ENCODE measurements at places on chromosomes 3 and 15. TPM values are rescaled to one million over a fixed set of nuclear protein-coding genes. Genes with fewer than 3 reads are reported as not detected.

Gene MESP2
- not detected for total RNA-seq

Gene CD200R1
- total RNA-seq, result 2.6 TPM

Gene SERPINI2
- not detected for total RNA-seq

Gene SHC4
- 13.8 TPM for total RNA-seq

Gene MYO5C
- total RNA-seq, result 18.4 TPM

GRCh38 chr3:42702066-42702951 lies at the start of gene HHATL:
HHATL (minus strand) TSS chr3:42702798; CDS start chr3:42700826, 1,972 bp downstream.
- peaks cover 17% of the 10 kb centered on the region for H3K4me1 ChIP-seq
- H3K36me3 ChIP-seq, result no peaks in the 10 kb centered on the region
- H3K27me3 ChIP-seq, result no peaks in the 10 kb centered on the region
- no peak within 1 kb of the TSS for H3K4me3 ChIP-seq
- no peak within 1 kb of the TSS for H3K27ac ChIP-seq
- DNase-seq, result no peak

DNA sequence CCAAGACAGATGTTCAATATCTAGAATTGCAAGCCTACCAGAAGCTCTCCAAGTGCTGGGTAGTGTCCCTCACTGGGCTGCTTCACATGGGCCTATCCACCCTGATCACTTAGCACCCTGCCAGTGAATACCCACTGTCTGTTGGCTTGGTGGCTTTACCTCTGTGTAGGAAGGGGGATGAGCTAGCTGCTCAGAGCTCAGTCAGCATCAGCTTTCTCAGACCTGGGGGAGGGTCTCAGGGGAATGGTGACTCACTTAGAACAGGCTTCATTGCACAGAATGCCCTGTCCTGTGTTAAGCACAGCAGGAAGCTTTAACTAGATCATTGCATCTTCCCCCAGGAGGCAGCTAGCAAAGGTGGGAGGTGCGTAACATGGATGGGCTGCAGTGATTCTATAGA lies 209.8 kb downstream of the PDCD6IP start:
- H3K4me3 ChIP-seq, result no peak overlapping the region
- no peaks in the 10 kb centered on the region for H3K27me3 ChIP-seq
- H3K27ac ChIP-seq, result no peak overlapping the region
- no peaks in the 10 kb centered on the region for H3K36me3 ChIP-seq
- peaks cover 12% of the 10 kb centered on the region for H3K4me1 ChIP-seq

DNA sequence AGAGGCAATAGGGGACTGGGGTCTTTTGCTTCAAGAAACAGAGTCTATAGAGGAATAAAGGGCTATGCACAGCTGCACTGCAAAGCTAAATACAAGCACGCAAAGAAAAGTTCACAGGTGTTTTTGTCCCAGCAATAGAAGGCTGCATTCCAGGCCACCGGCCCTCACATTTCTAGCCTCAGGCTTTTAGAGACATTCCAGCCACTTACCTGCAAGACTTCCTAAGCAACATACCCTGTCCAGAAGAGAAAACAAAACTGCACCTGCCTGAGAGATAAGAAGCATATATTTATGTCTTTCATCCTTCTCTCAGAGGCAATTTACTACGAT lies 220.5 kb downstream of the OPA1 start:
- no peaks in the 10 kb centered on the region for H3K27me3 ChIP-seq
- DNase-seq, result no peak
- no peaks in the 10 kb centered on the region for H3K36me3 ChIP-seq
- H3K27ac ChIP-seq, result no peak overlapping the region
- H3K4me3 ChIP-seq, result no peak overlapping the region
- H3K4me1 ChIP-seq, result no peaks in the 10 kb centered on the region

DNA sequence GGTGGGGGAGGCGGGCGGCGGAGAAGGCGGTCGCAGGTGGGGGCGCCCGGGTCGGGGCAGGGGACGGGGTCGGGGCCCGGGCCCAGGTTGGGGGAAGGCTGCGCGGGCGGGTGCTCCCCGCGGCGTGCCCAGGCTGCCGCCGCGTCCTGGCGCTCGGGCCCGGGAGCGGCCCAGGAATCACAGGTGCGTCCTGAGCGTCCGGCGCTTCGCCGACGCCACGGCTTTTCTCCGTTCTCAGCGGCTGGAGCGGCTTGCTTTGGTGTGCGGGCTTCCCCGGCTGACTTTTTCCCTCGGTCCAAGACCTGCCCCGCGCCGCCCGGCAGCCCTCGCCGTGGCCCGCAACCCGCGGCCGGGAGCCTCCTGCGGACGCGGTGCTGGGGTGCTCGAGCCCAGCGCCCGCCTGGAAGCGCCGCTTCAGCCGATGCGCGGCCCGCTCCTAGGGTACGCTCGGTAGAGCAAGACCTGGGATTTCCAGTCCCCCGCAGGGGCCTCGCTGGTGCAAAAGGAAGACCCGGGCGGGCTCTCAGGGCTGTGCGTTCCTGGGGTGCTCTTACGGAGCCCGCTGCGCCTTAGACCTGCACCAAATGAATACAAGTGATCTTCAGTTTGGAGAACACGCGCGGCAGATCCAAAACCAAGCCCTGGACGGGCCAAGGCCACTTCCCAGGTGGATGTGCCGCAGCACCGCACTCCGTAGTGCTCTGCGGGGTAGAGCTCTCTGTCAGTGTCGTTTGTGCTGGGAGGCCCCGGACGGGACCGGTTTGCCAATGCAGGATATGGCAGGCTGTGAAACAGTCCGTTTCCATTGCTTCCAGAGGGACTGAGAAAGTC lies 639 bp downstream of the NIPA1 start:
- no peak for DNase-seq
- no peaks in the 10 kb centered on the region for H3K36me3 ChIP-seq
- H3K4me3 ChIP-seq, result peak overlapping the region; percentile 76
- peaks cover 7% of the 10 kb centered on the region for H3K4me1 ChIP-seq
- H3K27me3 ChIP-seq, result no peaks in the 10 kb centered on the region

DNA sequence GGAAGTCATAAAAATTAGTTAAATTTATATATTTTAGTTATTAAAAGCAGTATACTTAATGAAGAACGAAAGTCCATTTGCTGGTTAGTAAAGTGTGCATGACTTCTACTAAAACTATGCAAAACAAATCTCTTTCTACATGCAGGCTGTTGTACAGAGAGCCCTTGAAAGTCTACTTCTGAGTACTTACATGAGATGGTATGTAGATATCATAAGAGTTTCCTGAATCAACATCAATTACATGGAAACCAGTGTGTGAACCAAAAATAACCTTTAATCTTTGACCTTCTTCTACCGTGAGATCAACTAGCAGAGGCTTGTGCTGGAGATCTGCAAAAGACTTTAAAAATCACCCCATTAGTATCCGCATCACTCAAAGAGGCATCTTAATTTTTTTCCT lies 42.1 kb upstream of the SLC2A2 start:
- no peak overlapping the region for H3K27ac ChIP-seq
- H3K4me1 ChIP-seq, result no peaks in the 10 kb centered on the region
- no peak overlapping the region for H3K4me3 ChIP-seq
- H3K36me3 ChIP-seq, result no peaks in the 10 kb centered on the region

- H3K4me1 ChIP-seq, result peaks cover 10% of the 10 kb centered on the region
- DNase-seq, result no peak
- H3K36me3 ChIP-seq, result no peaks in the 10 kb centered on the region
- H3K27ac ChIP-seq, result peak overlapping the region; percentile 68
Measured at GRCh38 chr15:60591496-60592370, 112.8 kb upstream of the ICE2 start.

DNA sequence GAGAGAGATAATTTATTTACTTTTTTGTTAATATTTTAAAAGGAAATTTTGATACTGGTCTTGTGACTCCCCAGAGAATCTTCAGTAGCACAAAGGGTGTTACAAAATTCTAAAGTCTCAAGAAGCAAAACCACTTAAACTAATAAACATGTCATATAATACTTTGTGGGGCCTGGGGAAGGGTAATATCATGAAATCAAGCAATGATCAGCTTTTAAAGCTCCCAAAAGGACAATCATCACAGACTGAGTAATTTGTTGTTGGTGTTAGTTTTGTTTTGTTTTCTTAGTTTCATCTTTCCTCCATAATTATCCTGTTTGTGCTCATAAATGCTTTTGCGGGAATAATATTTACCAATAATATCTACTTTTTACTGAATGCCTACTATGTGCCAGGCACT lies 55.0 kb downstream of the TMEM212 start:
- no peak for DNase-seq
- no peaks in the 10 kb centered on the region for H3K4me1 ChIP-seq
- no peak overlapping the region for H3K27ac ChIP-seq
- H3K27me3 ChIP-seq, result no peaks in the 10 kb centered on the region
- no peaks in the 10 kb centered on the region for H3K36me3 ChIP-seq

GRCh38 chr15:42037656-42038055 lies 16.8 kb upstream of the PLA2G4E start:
- H3K36me3 ChIP-seq, result no peaks in the 10 kb centered on the region
- no peak overlapping the region for H3K4me3 ChIP-seq
- H3K4me1 ChIP-seq, result no peaks in the 10 kb centered on the region
- H3K27me3 ChIP-seq, result no peaks in the 10 kb centered on the region
- H3K27ac ChIP-seq, result no peak overlapping the region
- DNase-seq, result no peak

DNA sequence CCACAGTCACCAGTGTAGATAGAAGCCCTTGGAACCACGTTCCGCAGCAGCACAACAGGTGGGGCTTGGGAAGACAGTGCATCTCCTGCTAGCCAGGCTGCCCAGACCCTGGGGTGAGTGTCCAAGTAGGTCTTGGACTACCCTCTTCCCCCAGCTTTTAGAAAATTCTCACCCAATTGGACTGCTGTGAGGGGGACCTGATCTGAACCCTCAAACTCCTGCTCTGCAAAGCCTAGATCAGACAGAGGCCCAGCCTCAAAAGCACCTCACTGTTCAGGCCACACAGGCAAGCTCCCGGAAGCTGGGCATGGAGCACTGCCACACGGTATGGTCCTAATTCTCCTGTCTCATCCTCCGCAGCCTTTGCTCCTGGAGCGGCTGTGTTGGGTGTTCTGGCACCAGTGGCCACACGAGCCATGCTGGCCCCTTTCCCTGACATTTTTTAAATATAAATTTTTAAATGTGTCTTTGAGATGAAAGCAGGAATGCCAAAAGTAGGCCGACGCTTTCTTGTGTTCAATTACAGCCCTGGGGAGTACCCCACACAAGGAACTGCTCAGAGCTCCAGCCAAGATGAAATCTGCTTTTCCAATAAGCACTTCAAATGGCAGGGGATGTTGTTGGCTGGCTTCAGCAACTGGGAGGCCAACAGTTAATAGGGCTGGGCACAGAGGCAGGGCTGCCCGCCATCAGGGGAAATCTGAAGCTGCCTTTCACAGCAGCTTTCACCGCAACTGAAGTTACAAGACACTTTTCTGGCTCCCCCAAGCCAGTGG lies 40.9 kb downstream of the CPN2 start:
- no peak for DNase-seq
- H3K27ac ChIP-seq, result no peak overlapping the region
- H3K4me3 ChIP-seq, result no peak overlapping the region
- H3K4me1 ChIP-seq, result no peaks in the 10 kb centered on the region
- H3K27me3 ChIP-seq, result no peaks in the 10 kb centered on the region

DNA sequence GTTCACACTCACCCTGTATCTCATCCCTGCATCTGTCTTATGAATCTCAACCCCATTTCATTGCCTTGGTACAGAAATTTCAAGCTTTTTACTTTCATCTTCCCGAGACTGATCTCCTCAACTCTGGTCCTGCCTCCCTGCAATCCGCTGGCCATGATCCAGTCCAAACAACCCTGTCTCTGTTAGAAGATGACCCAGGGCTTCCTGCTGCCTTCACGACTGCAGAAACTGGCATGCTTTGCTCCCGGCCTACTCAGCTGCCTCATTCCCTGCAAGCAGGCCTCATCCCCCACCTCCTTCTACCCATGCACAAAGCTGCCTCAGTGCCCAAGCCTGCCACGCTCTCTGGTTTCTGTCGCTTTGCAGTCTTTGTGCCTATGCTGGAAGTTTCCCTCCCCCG lies 12.4 kb downstream of the HES1 start:
- no peak for DNase-seq
- H3K27ac ChIP-seq, result no peak overlapping the region
- no peaks in the 10 kb centered on the region for H3K27me3 ChIP-seq

DNA sequence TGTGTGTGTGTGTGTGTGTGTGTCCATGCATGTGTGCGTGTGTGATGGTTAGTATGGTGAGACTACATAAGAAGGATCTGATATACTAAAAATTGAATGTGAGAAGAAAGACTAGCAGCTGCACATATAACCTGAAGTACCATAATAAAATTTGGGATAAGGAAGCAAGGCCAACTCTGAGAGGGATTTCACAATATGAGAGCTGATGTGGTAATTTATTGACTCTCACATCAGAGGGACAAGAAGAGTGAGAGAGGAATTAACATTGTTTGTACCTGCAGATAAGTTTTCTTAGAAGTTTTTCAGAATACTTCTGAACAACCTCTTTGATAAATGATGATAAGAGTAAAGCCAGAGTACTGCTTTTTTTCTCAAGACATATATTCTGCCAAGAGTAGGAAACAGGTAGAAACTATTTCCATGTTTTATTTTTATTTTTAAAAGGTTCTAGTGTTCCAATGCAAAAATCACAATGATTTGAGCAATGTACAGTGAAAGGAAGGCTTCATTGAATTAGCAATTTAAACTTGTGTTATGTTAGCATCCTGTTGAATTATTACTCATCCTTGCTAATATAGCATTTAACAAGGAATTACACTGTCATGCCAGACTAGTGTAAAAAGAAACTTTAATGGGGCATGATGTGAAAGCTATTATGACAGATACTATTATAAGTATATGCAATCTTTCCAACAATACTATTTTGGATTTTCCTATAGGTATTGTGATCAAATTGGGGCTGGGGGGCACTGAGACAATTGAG lies 415.5 kb upstream of the ARPP21 start:
- no peak overlapping the region for H3K4me3 ChIP-seq
- H3K4me1 ChIP-seq, result no peaks in the 10 kb centered on the region
- H3K27me3 ChIP-seq, result no peaks in the 10 kb centered on the region
- H3K36me3 ChIP-seq, result no peaks in the 10 kb centered on the region
- no peak for DNase-seq

DNA sequence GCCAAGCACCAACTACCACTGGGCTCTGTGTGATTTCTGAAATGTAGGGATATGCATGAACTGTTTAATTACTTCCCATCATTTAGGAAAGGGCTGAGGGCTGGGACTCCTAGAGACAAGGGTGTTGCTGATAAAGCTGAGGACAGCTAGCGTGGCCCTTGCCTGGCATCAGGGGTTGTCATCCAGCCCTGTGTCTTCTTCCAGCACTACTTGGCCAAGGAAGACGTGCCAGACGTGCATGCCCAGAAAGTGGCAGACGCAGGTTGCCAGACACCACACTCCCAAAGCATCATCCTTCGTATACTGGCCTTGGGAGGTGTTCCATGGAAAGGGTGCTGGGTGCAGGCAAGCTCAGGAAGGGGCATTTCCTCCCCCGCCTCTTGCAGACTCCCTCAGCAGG lies 64.8 kb downstream of the LRIG1 start:
- H3K36me3 ChIP-seq, result no peaks in the 10 kb centered on the region
- peaks cover 13% of the 10 kb centered on the region for H3K4me1 ChIP-seq
- no peak for DNase-seq
- no peaks in the 10 kb centered on the region for H3K27me3 ChIP-seq

DNA sequence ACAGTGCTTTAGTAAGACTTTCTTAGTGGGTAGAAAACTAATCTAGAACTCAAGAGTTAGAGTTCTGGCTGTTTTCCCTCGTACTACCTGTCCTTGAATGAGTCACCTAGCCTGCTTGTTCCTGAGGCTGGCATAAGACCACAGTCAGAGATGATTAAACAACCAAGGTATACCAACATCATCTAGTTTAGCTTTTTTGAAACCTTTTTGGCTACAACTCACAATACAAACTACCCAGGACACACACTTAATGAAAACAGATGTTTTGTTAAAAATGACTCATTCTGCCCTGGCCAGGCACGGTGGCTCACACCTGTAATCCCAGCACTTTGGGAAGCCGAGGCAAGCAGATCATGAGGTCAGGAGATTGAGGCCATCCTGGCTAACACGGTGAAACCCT lies 4.6 kb downstream of the MCCC1 start:
- H3K36me3 ChIP-seq, result peaks cover 15% of the 10 kb centered on the region
- no peak for DNase-seq
- peaks cover 17% of the 10 kb centered on the region for H3K4me1 ChIP-seq
